ENCODE measurements at places on chromosomes 7 and 10.

GRCh38 chr7:42603496-42603895 is 308.4 kb downstream of the C7orf25 start:
- DNase-seq = no peak

DNA sequence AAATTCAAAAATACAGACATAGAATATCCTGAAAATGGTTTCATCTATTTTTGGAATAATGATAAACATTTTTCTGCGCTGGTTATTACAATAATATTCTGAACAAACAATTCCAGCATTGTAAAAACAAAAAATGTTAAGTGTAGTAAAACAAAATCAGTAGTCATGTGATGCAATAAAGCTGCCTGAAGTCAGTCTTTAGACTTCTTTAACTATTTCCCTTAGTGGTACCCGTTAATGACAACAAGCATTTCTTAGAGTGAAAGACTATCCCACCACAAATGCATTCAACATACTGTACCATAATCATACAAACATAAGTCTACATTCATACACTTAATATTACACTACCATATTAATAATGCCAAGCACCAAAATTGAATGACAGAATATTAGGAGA is 1.6 kb downstream of the SKAP2 start:
- no peak for DNase-seq

- DNase-seq = no peak
Observed at GRCh38 chr10:106830006-106830405, 334.5 kb downstream of the SORCS1 start.

- DNase-seq = no peak
Observed at GRCh38 chr10:76651154-76651553, 986.5 kb downstream of the KCNMA1 start.

GRCh38 chr7:151754142-151754590 is 122.7 kb downstream of the PRKAG2 start:
- DNase-seq = peak; percentile 17

- DNase-seq = no peak
Observed at GRCh38 chr7:25680636-25681035, 452.4 kb upstream of the NPVF start.

DNA sequence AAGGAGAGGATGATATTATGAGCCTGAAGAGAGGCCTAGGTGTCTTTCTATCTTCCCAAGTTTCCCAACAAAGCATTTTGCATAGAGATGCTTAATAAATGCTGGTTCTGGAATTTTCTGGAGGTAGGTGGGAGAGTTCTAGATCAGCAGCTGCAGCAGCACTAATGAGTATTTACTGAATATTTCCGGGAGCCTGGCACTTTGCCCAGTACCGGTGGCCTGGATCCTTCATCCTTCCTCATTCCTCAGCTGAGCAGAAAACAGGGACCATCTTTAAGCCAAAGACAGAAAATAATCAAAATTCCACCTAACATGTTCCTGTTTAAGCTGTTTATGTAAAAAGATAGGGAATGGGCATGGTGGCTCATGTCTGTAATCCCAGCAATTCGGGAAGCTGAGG is 813.2 kb upstream of the AUTS2 start:
- no peak for DNase-seq

GRCh38 chr10:78321000-78321399 is 287.3 kb downstream of the RPS24 start:
- no peak for DNase-seq

GRCh38 chr7:111960984-111961383 is 245.2 kb downstream of the DOCK4 start:
- DNase-seq = no peak

DNA sequence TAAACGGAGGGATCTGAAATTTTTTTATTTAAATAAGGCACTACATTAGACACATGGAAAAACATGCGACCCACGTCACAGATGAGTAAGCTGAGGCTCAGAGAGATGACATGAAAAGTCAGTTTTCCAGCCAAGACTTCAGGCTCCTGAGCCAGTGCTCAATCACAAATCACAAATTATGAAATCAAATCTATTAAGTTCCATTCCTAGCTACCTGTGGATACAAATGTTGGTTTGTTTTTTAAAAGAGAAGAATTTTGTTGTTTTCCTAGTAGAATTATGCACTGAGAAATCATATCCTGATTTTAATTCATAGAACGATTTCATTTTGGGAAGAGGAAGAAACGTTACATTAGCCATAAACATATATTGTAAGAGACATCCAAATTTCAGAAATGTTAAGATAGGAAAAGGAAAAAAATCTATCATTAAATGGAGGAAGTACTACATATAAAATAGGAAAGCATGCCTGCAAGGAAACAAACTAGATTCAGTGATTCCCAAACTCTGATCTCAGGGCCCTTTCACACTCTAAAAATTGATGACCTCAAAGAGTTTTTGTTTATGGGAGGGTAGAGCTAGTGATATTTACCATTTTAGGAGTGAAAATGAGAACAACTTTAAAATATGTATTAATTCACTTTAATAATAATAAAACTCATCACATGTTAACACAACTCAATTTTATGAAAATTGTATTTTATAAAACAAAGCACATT is 340.4 kb downstream of the PARD3 start:
- DNase-seq = no peak

DNA sequence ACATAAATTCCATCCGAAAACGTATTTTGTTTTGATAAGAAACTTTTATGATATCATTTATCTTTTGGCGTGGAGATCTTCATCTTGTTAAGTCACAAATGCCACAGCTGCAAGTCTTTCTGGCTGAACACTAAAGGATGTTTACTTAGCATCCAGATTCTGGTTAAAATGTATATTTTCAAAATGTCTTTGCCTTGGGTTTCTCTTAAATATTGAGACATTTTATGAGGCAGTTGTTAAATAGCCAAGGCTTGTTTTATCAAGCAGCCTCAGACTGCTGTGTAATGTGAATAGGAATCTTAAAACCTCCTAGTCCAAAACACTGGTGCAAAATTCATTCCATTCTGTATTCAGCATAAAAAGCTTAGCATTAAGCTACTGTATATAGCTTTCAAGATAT is 136.3 kb upstream of the FZD1 start:
- no peak for DNase-seq

GRCh38 chr7:3551536-3551935 is 250.5 kb downstream of the SDK1 start:
- no peak for DNase-seq

GRCh38 chr7:20577441-20578071 is 37.9 kb upstream of the ABCB5 start:
- DNase-seq = no peak

- DNase-seq = no peak
Observed at GRCh38 chr10:132308587-132309470, 1.1 kb upstream of the STK32C start.

DNA sequence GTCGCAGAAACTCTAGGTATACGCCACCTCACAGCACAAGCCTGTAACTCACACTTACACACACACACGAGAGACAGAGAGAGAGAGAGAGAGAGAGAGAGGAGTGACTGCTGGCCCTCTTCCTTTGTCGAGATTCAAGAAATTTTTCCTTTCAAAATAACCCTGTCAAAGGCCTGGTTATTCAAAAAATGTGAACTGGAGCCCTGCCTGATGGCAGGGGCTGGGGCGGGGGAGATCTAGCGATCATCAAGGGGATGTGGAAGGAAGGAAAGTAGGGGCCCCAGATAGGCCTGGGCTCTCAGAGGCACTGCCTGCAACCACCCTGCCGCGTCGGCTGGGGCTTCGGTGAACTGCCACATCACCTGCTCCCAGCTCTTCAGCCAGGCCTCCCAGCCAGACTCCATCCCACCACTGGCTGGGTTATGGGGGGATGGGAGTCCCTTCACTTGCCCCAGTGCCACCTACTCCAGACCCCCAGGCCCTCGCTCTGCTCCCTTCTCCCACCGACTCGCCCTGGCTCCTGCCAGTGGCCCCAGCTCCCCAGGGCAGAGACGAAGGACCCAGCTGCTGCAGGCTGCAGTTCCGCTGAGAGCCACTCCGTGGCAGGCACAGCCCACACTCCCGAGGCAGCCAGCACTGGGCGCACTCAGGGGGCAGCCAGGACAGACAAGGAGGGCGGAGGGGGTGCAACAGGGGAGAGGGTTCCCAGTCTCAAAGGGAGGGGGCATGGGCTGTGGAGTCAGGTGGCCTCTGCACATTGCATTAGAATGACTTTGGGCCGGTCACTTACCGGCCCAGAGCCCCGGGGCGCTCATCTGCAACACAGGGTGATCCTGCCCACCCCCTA is 15.3 kb downstream of the KCNH2 start:
- peak; percentile 30 for DNase-seq

- DNase-seq = no peak
Observed at GRCh38 chr10:28111712-28112111, 112.8 kb upstream of the ODAD2 start.

DNA sequence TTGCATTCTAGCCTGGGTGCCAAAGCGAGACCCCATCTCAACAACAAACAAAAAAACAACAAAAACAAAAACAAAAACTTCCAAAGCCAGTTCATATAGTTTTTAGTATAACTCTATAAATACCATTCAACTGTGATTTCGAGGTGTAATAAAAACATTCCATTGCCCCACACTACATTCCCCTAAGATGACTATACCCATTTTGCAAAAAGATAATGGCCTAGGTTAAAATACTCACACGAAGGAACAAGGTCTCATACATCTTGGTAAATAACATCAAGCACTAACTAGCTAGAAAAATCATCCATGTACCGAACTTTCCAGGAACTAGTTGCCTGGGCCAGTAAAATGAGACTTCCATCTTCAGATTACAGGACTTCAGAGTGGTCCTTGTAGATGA is 55.4 kb downstream of the GLI3 start:
- no peak for DNase-seq

- no peak for DNase-seq
Observed at GRCh38 chr10:131238669-131239280, 72.7 kb downstream of the TCERG1L start.

- no peak for DNase-seq
Observed at GRCh38 chr10:80437227-80437626, 16.9 kb upstream of the TSPAN14 start.

DNA sequence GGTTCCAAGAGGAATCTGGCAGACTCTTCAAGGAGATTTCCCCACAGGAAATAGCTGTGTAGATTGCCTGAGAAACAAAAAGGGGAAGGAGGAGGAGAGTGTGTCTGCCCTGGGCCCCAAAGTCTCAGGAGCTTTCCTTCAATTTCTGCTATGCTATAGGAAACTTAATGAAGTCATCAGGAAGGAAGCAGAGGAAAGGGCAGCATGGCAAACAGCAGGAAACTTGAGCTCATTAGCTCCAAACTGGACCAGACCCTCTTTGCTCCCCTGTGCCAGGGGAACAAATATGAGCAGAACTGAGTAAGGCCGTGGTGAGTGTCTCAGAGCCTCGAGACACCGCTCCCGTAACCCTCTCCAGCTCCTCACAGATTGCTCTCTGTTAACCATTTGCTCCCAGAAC is 4.8 kb upstream of the KCNIP2 start:
- DNase-seq = no peak

GRCh38 chr10:69406816-69407580 is 9.7 kb downstream of the TACR2 start:
- no peak for DNase-seq

GRCh38 chr7:137563981-137564380 is 220.4 kb upstream of the PTN start:
- no peak for DNase-seq

DNA sequence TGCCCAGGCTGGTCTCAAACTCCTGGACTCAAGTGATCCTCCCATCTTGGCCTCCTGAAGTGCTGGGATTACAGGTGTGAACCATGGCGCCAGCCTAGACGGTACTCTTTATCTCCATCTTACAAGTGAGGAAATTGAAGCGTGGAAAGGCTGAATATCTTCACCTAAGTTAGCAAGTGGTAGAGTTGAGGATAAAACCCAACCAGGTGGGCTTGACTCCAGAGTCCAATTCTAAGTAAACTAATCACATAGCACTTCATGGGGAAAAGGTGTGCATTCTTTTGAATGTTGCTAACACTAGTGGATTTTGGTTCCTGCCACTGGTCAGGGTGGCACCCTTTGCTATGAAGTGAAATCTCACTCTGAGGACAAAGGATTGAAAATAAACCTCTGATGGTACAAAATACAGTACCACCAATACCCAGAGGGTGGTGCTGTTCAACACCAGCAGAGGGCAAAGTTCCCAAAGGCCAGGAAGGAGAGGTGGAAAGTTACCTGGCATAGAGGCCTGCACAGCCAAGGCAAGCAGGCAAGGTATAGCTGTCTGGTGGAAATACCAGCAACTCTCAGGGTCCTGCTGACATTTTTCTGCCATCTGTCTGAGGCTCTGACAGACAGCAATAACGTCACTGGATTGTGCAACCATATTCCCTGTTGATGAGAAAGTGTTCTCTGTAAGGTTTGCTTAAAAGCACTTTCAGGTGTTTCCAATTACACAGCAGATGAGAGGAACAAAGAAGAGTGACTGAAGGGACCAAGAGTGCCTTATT is 17.6 kb downstream of the ZDHHC16 start:
- peak; percentile 15 for DNase-seq

DNA sequence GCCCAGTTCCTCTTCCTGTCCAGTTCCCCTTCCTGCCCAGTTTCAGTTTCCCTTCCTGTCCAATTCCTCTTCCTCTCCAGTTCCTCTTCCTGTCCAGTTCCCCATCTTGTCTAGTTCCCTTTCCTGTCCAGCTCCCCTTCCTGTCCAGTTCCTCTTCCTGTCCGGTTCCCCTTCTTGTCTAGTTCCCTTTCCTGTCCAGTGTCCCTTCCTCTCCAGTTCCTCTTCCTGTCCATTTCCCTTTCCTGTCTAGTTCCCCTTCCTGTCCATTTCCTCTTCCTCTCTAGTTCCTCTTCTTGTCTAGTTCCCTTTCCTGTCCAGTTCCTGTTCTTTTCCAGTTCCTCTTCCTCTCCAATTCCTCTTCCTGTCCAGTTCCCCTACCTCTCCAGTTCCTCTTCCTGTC is 68.1 kb upstream of the ADCY1 start:
- no peak for DNase-seq

- no peak for DNase-seq
Observed at GRCh38 chr10:101260764-101261481, 31.7 kb upstream of the LBX1 start.

- DNase-seq = no peak
Observed at GRCh38 chr7:138668946-138669345, 32.2 kb downstream of the SVOPL start.

All from T-helper 1 cell (primary cell).